HS-5 (cell line): ENCODE measurements at places on chromosomes 13 and 19.

DNA sequence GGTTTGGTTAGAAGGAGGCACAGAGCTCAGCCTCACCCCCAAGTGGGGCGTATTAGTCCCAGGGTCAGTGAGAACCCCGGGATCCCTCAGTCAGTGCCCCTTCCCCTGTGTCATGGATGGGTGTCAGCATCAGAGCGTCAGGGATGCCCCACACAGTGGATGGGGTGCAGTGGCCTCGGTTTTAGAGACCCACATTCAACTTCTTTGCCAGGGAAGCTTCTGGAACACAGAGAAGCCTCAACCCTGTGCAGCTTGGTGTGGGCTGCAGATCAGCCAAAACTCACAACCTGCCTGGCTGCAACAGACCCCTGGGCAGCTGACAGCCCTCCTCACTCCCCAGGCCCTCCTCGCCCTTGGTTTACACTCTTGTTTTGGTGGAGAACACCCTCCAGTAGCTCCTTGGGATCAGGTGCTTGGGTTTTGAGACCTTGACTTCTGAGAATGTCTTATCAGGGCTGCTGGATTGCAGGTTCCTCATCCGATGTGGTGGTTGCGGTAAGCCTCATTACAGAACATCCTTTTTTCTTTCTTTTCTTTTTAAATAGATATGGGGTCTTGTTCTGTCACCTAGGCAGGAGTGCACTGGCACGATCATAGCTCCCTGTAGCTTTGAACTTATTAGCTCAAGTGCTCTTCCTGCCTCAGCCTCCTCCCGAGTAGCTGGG lies 11.0 kb downstream of the ZNF333 start:
- DNase-seq = no peak

- no peak for DNase-seq
Observed at GRCh38 chr13:111117961-111118360, 2.9 kb downstream of the ARHGEF7 start.

DNA sequence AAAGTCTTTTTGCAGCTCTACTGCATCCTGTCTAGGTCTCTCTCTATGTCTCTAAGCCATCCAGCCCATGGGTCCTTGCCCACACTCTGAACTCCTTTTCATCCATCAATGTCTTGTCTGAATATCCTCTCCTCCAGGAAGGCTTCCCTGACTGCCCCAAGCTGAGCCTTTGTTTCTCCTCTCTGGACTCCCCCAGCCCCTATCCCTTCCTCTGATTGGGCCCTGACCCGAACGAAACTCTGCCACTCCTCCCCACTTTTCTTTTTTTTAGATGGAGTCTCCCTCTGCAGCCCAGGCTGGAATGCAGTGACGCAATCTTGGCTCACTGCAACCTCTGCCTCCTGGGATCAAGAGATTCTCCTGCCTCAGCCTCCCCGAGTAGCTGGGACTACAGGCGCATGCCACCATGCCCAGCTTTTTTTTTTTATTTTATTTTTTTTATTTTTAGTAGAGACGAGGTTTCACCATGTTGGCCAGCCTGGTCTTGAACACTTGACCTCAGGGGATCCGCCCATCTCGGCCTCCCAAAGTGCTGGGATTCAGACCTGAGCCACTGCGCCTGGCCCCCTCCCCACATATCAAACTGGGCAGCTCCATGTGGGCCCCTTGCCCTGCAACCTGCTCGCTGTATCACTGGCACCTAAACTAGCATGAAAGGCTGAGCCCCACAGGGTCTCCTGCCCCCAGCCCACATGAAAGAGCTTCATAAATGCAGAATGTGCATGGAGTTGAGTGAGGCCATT lies 870 bp upstream of the UNC13A start:
- DNase-seq = no peak

- no peak for DNase-seq
Observed at GRCh38 chr19:32053376-32053775, 292.0 kb upstream of the ZNF507 start.

DNA sequence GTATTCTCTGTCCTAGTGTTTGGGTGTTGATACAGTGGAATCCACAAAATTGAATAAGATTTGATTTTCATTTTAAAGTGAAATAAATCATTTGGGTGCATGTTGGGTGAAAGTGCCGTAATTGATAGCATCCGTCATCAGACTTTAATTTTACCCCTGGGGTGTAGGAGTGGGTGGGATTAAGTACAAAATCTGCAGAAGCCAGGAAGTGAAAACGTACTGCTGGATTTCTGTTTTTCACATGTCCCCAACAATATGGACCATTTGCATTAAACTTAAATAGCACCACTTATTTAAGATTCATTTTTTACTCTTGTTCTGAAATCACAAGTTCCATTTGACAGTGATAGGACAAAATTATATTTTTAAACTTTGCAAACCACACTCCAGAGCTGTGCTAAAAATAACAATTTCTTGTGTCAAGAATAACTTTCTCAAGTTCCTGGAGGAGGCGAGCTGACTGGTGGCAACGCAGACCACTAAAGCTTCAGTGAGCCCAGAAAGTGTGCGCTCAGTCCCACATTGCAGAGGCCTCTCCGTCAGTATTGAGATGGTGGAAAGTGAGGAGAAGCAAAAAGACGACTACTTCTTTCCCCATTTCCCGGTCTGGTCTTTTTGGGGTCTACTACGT lies 71.3 kb downstream of the ARHGEF7 start:
- DNase-seq = no peak
